ENCODE measurements at places on chromosomes 12 and 14. TPM values are rescaled to one million over a fixed set of nuclear protein-coding genes. Genes with fewer than 3 reads are reported as not detected.

- no peak overlapping the region for H3K4me3 ChIP-seq
- H3K4me1 ChIP-seq = peaks cover 3% of the 10 kb centered on the region
- no peak for DNase-seq
- H3K27ac ChIP-seq = no peak overlapping the region
- peaks cover 23% of the 10 kb centered on the region for H3K27me3 ChIP-seq
These were observed 22.3 kb upstream of the CATSPERB start for GRCh38 chr14:91754185-91754584.

DNA sequence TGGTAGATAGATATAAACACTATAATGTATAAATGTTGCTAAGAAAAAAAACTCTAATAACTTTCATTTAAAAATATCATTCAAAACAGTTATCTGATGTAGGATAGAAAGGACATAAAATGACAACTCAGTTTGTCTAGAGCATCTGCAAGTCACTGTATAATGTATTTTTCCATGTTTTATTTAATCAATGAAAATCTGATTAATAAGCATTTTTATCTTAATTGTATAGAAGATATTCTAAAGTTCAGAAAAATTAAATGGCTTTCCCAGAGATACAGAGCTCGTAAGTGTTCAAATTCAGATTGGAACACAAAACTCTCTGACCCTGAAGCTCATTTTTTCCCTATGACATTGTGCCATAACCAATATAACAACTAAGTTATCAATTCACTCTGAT, 295.9 kb upstream of the DCN start:
- no peak overlapping the region for H3K27ac ChIP-seq
- H3K27me3 ChIP-seq = no peaks in the 10 kb centered on the region
- H3K4me1 ChIP-seq = peaks cover 7% of the 10 kb centered on the region

- peak overlapping the region; percentile 18 for H3K27ac ChIP-seq
- no peak for DNase-seq
- peaks cover 36% of the 10 kb centered on the region for H3K4me1 ChIP-seq
- no peak overlapping the region for H3K4me3 ChIP-seq
These were observed 77.2 kb downstream of the PPP1R12A start for GRCh38 chr12:79857675-79858074.

- peaks cover 18% of the 10 kb centered on the region for H3K4me1 ChIP-seq
- DNase-seq = no peak
- H3K27me3 ChIP-seq = no peaks in the 10 kb centered on the region
- no peak overlapping the region for H3K4me3 ChIP-seq
- H3K36me3 ChIP-seq = no peaks in the 10 kb centered on the region
These were observed 3.1 kb downstream of the FUT8 start for GRCh38 chr14:65415613-65416012.

DNA sequence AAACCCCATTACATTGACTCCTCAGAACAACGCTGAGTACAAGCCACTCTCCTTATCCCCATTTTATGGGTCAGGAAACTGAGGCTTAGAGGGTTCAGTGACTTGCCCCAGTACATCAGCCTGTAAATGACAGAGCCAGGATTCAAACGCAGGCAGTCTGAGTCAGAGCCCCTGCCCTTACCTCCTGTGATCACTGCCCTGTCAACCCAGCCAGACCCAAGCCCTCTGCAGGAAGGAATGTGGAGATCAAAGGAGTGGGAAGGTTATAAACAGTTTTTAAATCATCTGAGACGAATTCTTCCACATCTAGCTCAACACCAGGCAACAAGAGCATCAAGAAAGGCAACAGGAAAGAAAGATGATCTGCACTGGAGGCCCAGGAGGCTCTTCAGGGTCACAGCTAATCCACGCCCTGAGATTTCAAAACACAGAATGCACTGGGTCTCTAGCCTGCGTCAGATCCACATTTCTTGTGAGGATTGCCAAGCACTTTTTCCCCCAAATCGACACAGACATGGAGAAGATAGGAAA, 38.5 kb downstream of the SPTB start:
- peak overlapping the region; percentile 81 for H3K27ac ChIP-seq
- H3K4me1 ChIP-seq = peaks cover 31% of the 10 kb centered on the region
- no peak for DNase-seq
- peaks cover 22% of the 10 kb centered on the region for H3K27me3 ChIP-seq

DNA sequence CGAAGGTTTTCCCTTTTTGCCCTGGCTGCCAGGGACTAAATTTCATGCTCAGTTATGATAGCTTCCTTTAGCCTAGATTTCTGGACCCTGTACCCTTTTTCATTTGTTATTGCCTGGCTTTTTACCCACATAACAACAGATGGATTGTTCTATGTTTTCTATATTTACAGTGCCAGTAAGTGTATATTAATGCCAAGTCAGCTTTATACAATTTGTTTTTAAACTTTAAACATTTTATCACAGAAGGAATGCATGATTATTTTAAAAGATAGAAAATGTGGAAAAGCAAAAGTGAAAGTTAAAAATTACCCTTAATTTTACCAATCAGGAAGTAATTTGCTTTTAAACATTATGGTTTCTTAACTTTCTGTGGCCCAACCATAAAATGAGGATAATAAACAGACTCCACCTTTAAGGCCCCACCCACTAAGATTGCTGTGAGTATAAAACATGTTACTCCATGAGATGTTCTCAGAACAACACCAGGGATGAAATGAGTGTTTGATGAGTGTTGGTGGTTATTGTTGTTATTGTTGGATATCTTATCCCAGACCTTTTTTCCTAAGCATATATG, 496.8 kb downstream of the EGLN3 start:
- H3K27ac ChIP-seq = no peak overlapping the region
- no peak overlapping the region for H3K4me3 ChIP-seq

DNA sequence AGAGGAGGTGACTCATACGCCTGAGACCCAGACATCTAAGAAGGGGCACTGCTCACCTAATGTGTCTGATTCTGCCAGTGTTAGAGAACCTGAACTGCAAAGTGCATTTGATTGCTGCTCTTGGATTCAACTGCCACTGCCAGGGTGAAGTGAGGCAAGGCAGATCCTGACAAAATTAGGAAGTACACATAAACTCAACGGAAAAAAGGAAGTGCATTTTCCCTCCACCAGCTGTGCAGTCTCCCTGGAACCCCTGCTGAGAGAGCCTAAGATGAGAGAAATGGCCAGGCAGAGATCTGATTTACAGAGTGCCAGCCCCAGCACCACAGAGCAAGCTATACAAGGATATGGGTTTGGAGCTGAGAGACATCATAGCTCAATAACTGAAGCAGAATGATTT, 215.3 kb downstream of the SEC23A start:
- no peak for DNase-seq
- peaks cover 24% of the 10 kb centered on the region for H3K27me3 ChIP-seq
- H3K4me1 ChIP-seq = no peaks in the 10 kb centered on the region
- H3K4me3 ChIP-seq = no peak overlapping the region

DNA sequence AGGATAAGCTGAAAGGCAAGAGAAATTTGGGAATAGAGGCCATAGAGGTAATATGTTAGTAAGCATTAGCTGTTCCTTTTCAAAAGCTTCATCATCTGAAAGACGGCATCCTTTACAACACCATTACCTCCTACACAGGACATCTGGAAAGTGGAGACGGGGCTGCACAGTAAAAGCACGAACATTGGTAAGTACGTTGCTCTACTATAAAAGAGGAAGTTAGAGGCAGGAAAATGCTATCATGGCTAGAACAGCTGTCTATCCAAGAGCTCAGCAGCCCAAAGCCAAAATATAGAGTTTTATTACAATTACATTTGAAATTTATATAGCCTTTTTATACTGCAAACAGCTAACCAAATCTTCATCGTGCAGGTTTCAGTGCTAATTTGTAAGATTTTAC, 172.3 kb upstream of the GRIP1 start:
- no peak overlapping the region for H3K27ac ChIP-seq
- H3K27me3 ChIP-seq = peaks cover 2% of the 10 kb centered on the region
- DNase-seq = no peak
- H3K4me3 ChIP-seq = no peak overlapping the region
- peaks cover 5% of the 10 kb centered on the region for H3K4me1 ChIP-seq

DNA sequence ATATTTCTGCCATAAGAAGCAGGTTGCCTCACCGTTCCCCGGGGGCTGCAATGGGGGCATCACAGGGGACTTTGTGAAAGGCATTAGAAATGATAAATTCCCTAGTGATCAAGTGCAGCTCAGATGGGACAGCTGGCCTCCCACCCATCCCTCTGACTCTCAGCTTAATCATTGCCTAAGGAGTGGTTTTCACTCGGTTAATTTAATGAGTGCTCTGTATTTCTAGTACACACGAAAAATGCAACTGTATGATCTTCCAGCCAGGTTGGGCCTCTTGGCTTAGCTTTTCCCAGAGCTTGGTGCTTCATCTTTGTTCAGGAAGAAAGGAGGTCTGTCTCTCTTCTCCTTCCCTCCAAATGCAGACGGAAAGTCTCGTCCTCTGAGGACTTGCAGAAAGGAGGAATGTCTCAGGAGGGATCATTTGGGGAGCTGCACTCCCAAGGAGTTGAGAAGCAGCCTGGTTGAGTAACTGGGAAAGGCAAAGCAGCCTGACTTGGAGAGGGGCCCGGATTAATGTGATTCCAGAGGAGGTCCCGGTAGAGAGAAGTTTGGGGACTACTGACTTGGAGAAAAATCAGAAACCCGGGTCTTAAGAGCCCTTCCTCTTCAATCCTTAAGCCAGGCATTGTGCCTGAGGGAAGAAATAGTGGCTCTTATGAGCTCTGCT, 7.2 kb downstream of the CD9 start:
- no peak overlapping the region for H3K4me3 ChIP-seq
- H3K27ac ChIP-seq = peak overlapping the region; percentile 32
- H3K27me3 ChIP-seq = no peaks in the 10 kb centered on the region
- H3K36me3 ChIP-seq = no peaks in the 10 kb centered on the region
- H3K4me1 ChIP-seq = peaks cover 54% of the 10 kb centered on the region
- no peak for DNase-seq

DNA sequence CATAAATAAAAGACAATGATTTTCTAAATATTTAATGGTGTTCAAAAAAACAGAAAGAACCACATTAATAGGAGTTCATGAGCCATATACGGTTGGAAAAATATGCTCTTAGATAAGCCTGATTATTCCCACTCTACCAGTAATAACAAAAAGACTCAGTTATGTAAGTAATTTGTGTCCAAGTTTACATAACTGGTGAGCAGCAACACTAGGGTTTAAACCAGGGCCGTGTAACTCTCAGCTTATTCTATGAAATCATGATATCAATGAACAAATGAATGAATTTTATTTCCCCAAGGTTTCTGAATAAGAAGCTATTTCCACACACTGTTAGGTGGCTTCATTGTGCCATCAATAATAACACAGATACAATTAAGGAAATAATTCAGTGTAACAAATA, 98.3 kb downstream of the GARIN6 start:
- peaks cover 5% of the 10 kb centered on the region for H3K27me3 ChIP-seq
- no peaks in the 10 kb centered on the region for H3K36me3 ChIP-seq
- no peaks in the 10 kb centered on the region for H3K4me1 ChIP-seq
- H3K4me3 ChIP-seq = no peak overlapping the region
- no peak overlapping the region for H3K27ac ChIP-seq

DNA sequence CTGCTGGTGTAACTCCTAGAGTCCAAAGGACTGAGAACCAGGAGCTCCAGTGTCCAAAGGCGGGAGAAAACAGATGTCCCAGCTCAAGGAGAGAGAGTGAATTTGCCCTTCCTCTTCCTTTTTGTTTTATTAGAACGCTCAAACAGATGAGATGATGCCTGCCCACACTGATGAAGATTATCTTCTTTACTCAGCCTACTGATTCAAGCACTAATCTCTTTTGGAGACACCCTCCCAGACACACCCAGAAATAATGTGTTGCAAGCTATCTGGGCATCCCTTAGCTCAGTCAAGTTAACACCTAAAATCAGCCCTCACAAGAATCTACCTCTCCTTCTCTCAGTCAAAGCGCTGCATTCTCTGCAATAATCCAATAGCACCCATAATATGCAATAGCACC, 78.2 kb upstream of the BCL2L14 start:
- H3K36me3 ChIP-seq = no peaks in the 10 kb centered on the region
- H3K4me1 ChIP-seq = no peaks in the 10 kb centered on the region
- H3K4me3 ChIP-seq = no peak overlapping the region
- no peaks in the 10 kb centered on the region for H3K27me3 ChIP-seq

DNA sequence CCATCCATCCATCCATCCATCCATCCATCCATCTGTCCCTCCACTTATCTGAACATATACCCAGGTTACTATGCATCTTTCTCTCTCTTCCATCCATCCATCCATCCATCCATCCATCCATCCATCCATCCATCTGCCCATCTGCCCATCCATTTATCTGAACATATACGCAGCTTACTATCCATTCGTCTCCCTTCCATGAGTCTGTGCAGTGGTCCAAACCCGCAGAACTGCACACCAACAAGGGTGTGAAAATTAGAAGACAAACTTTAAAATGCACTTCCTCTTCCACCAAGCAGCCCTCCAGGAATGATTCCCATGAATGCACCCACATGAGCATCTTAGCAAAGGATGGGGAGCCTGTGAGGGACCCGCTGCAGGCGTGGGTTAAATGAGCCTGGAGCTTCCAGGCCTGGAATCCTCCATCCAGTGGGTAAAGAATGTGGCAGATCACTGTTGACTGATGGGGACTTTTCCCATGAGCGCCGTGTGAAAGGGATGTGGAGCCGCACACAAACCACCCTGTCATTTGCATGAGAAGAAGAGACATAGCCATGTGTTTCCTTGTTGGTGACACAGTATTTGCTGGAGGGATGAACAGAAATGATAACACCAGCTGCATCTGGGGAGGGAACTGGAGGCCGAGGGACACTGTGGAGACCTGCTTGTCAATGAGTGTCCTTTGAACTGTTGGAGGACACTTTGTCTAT, 376.6 kb downstream of the ADGRD1 start:
- no peaks in the 10 kb centered on the region for H3K4me1 ChIP-seq
- no peak for DNase-seq
- H3K4me3 ChIP-seq = no peak overlapping the region
- peaks cover 1% of the 10 kb centered on the region for H3K36me3 ChIP-seq

GRCh38 chr14:34338056-34338455, 124.0 kb downstream of the SPTSSA start:
- DNase-seq = no peak
- H3K27ac ChIP-seq = no peak overlapping the region
- no peaks in the 10 kb centered on the region for H3K36me3 ChIP-seq
- H3K4me1 ChIP-seq = peaks cover 6% of the 10 kb centered on the region
- H3K27me3 ChIP-seq = no peaks in the 10 kb centered on the region

DNA sequence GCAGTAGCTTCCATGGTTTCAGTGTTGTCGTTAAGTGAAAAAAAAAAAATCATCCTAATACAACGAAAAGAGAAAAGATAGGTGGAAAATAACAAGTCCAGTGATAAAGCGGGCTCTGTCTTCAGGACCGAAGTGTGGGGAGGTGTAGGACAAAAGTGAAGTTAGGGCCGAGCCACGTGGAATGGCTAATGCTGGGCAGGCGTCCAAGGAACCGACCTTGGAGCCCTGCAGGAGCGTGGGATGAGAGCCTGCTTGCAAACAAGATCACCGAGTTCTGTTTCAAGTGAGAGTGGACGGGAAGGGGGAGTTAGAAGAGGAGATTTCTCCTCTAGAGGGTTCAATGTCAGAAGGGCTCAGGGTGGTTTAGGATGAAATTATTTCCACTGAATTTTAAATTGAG, 22.2 kb downstream of the A2ML1 start:
- H3K27me3 ChIP-seq = peaks cover 2% of the 10 kb centered on the region
- DNase-seq = no peak
- H3K4me3 ChIP-seq = no peak overlapping the region
- no peaks in the 10 kb centered on the region for H3K36me3 ChIP-seq
- H3K27ac ChIP-seq = no peak overlapping the region

- H3K36me3 ChIP-seq = no peaks in the 10 kb centered on the region
- H3K27me3 ChIP-seq = peaks cover 12% of the 10 kb centered on the region
- no peak overlapping the region for H3K27ac ChIP-seq
- H3K4me1 ChIP-seq = no peaks in the 10 kb centered on the region
- no peak for DNase-seq
These were observed 178.9 kb downstream of the KLHL28 start for GRCh38 chr14:44782775-44783238.

ZDHHC22 gene
- total RNA-seq = 0.13 TPM

SMIM41 gene
- total RNA-seq = not detected

PLD4 gene
- total RNA-seq = not detected

SLC6A13 gene
- total RNA-seq = not detected

LPAR5 gene
- total RNA-seq = 0.48 TPM

SCN8A gene
- total RNA-seq = 4.1 TPM
